ENCODE measurements at places on chromosomes 12 and 14. TPM values are rescaled to one million over a fixed set of nuclear protein-coding genes. Genes with fewer than 3 reads are reported as not detected.

DNA sequence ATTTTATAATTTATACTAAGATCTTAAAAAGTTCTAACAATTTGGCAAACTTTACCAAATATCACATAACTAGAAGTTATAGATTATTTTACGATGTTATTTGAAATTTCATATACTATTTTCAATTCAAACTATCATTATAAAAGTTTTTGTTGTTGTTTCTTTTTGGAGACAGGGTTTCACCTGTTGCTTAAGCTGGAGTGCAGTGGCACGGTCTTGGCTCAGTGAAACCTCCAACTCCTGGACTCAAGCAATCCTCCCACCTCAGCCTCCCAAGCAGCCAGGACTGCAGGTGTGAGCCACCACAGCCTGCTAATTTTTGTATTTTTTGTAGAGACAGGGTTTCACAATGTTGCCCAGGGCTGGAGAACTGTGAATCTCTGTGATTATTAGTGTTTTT, 87.8 kb downstream of the SPPL3 start:
- DNase-seq: no peak

- no peak for DNase-seq
Measured at GRCh38 chr14:51236314-51236713, 3.7 kb upstream of the TMX1 start.

DNA sequence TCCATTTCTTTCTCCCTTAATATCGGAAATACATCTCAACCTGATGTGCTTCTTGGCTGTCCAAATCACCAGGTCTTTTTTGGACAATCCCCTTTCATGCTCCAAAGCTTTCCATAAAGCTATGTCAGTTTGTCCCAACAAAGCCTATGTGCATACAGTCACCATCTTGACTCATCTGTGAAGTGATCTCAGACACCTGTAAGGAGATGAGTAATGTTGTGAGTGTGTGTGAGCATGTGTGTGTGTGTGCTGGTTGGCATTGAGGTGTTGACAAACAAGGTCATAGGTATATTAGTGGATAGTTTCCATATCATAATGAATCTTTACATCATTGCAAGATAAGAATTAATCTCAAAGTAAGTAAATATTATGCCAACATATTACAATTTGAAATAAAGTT, 1243.3 kb upstream of the SEL1L start:
- no peak for DNase-seq

- no peak for DNase-seq
Measured at GRCh38 chr14:76501156-76501720, 125.3 kb downstream of the ESRRB start.

DNA sequence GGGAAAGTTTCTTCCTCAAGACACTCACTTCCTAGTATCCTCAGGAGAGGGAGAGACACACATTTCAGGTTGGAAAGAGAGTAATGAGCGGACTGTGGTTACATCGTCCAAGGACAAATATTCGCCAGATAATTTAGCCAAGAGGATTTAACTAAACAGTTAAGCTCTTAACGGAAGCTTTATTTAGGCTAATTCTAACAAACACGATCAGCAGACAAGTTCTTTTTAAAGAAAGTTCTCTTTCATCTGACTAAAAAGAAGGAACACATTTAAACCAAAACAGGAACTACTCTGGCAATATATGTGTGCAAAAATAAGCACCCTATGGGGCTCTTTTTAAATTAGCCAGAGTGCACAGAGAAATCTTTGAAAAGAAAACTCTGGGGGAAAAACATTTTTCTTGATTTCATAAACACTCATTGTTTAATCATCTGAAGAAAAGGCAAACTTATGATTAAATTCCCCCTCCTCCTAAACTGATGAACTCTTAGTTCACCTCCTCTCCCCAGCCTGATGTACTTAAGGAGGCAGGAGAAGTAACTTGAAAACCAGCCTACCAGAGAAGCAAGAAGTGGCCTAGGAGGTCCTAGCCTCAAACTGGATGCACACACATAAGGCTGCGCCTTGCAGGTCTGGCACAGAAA, 13.3 kb upstream of the BTG1 start:
- no peak for DNase-seq

GRCh38 chr12:9869307-9870161, at the start of gene CLEC2B:
TSS of gene CLEC2B (minus strand) at chr12:9869354.
- DNase-seq: peak; percentile 54

- DNase-seq: peak; percentile 46
Measured at GRCh38 chr14:106845286-106846087, 1319.1 kb downstream of the TMEM121 start.

Gene SLC6A13
- total RNA-seq: 0.19 TPM

Gene C12orf75
- total RNA-seq: 160 TPM

Gene DNAH10
- 0.17 TPM for total RNA-seq

Measured in activated CD4-positive, alpha-beta T cell treated with anti-CD3 and anti-CD28 coated beads, Interleukin-2, amount 10 ng/mL, durations not matched to agents 7 days and 5 days (primary cell).